ENCODE measurements at places on chromosomes 2 and 18.

- DNase-seq: no peak
These were observed 647.3 kb downstream of the SOCS6 start for GRCh38 chr18:70936160-70936559.

DNA sequence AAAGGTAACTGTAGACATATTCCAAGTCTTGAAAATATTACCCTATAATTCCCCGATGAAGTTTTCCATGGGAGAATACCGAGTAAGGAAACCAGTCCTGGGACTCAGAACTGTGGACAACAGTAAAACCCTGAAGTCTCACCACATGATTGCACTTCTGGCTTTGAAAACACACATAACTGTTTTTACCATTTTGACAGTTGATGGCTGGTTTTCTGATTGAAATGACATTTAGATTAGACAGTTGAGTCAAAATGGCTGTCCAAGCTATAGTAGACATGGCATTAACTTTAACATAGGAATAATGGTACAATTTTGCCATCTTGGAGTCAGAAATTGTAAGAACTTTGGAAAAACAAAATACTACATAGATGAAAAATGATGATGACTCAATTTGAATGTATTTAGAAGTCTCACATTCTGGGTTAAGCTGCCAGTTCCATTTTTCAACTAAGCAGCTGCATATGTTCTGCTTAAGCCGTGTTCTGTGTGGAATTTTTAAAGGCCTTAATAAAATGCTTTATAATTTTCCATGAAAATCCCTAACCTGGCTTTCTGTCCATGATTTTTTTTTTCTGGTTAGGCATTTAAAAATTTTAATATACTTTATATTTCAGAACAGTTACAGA is 38.3 kb upstream of the WIPF1 start:
- DNase-seq: no peak

DNA sequence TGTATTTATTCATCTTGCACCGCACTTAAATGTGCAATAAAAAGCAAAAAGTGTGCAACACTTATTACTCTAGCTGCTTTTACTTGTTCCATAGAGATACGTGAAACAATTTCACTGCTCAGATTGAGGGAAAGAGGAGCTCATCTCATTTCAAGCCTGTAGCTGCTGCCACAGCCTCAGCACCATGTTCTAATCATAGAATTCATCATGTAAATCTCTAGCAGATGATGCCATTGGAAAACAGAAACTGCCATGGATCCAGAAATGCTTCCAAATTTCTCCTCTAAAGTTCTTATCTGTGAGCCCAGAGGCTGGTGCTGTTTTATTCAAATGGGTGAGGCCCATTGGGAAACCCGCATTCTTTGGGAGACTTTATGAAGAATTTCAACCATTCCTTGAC is 2.0 kb downstream of the CDC42EP3 start:
- no peak for DNase-seq

- DNase-seq: no peak
These were observed 7.0 kb downstream of the GCFC2 start for GRCh38 chr2:75703589-75704287.

DNA sequence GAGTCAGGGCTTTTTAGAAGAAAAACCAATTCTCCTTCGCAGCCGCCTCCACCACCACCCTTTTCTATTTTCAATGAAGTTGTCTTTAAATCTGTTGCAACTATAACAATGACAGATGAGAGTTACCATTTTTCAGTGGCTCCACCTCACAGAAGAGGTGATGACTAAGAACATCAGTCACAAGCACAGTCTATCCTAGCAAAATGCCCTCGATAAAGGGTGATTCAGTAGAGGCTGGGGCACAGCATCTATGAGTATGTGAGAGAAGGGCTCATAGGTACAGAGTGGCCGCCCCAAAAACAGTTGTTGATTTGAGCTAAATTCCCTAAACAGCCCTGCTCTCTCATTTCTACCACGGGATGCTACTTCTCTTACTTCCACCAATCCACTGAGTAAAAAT is 310.8 kb upstream of the MGAT5 start:
- DNase-seq: no peak

DNA sequence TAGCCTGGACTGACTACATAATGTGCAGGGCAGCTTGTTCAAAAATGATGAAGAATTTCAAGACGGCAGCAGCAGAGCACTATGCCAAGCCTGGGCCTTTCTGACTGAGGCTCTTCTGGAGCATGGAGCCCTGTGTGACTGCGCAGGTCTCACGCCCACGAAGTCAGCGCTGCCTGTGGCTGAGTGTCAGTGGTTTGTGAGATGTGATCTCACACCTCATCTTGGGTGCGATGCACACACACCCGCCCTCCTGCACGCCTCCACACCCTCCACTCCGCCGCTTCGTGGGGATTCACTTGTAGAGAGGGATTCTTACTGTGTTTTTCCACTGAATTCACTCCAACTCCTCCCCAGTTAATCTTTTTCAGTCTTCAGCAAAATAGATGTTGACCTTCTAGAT is 103.9 kb downstream of the VIT start:
- peak; percentile 2 for DNase-seq

DNA sequence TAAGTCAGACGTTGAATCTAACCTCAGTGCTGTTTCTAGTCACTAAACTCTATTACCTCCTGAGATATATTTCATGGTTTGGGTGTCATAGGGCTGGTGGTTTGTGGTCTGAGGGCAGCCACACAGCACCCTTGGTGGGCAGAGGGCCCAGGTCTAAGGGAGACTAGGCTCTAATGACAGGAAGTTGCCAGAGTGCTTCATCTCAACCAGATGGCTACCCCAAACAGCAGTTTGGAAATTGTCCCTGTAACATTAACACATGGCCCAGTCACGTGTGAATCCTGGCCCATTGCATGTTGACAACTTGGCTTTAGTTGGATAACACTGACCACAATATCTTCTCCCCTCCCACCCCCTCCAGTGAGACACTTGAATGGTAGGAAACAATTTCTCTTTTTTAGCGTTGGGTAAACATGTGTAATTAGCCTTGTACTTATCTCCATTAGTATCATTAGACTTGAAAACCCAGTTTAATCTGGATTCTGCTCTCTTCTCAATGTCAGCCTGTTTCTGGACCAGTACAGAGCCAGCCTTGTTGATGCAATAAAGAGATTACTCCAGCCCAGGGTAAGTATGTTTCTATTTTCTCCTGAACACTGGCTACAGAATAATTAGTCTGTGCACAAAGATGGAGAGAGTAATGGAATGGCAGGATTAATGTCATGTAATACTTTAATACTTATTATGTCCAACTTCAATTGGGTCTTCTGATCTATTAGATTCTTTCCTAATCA is 187.8 kb upstream of the SIX3 start:
- no peak for DNase-seq

DNA sequence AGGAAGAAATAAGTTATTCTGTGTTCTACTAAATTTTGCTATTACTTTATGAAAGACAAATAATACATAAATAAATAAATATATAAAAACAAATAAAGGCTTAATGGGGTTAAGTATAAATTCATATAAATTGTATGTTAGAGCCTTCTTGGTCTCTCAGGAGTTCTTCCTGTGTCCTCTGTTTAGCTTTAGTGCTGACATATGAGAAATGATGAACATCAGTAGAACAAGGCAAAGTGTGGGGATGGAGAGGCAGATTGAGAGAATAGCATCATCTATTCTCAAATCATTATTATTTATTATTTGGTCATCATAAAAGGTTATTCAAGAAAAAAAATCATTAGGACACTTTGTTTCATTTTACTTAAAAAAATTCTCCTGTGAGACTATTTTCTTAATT is 468.1 kb upstream of the CHST9 start:
- DNase-seq: no peak

- DNase-seq: no peak
These were observed 36.9 kb upstream of the MEX3C start for GRCh38 chr18:51234117-51235008.

DNA sequence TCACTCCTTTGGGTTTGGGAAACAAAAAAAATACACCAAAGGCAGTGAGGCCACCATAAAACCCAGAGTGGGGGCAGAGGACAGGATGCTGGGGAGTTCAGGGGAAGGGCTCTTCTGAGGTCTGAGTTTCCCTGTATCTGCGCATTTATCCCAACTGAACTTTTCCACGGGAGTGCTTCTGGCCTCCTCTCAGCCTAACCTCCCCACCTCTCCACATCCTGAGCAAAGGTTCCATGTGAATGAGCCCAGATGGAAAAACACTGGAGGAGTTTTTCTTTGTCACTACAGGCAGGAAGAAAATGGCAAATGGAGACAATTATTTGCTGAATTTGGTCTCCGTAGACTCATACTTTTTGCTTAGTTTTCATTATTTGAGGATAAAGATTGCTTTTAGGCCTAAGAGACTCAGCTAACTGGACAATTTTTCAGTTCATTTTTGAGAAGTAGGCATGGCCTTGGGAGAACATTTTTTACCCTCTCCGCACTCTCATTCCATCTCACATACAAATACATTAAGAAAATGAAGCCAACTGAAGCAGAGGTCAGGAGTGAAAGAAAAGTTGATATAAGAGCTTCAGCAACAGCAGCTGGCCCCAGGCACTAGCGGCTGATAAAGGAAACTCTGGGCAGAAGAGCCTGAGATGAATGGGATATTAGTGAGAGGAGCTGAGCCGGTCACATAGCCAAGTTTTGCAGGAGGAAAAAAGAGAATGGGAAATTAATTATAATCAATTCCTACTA is 82.6 kb upstream of the CYP1B1 start:
- no peak for DNase-seq

- DNase-seq: no peak
These were observed 96.5 kb upstream of the BOD1L2 start for GRCh38 chr18:57050310-57050949.

DNA sequence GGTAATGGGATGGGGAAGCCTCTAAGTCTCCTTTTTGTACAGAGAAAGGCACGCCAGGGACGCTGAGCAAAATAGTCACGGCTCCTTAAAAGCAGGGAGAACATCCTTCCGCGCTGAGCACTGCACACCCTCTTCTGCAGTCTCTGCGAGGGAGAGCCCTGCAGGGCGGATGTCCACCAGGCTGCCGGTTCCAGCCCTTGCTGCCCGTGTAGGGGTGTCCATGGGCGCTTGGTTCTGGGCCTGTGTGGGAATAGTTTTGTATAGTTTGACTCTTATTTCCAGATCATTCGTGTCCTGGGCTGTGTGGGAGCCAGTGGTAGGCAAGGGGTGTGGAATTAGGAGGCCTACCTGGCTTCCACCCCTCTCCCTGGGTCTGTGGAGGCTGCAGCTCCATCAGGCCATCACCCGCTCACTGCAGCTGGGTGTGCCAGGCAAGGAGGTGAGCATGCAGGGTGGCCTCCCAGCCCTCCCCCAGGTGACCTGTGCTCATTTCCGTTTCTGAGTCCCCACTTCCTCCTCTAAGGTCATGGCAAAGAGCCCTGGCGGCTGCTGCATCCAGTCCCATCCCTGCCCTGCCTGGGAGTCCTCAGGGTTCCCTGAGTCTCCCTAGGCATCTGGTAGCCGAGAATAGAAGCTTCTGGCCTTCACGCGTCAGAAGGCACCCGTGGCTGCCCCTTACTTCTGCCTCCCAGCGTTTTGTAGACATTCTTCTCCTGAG is 202.6 kb downstream of the LDLRAD4 start:
- DNase-seq: no peak

- DNase-seq: no peak
These were observed 124.1 kb upstream of the XIRP2 start for GRCh38 chr2:166764216-166764615.

GRCh38 chr2:953975-954686 is 3.5 kb downstream of the SNTG2 start:
- DNase-seq: no peak

GRCh38 chr2:8699839-8700238 is 18.0 kb downstream of the ID2 start:
- no peak for DNase-seq

DNA sequence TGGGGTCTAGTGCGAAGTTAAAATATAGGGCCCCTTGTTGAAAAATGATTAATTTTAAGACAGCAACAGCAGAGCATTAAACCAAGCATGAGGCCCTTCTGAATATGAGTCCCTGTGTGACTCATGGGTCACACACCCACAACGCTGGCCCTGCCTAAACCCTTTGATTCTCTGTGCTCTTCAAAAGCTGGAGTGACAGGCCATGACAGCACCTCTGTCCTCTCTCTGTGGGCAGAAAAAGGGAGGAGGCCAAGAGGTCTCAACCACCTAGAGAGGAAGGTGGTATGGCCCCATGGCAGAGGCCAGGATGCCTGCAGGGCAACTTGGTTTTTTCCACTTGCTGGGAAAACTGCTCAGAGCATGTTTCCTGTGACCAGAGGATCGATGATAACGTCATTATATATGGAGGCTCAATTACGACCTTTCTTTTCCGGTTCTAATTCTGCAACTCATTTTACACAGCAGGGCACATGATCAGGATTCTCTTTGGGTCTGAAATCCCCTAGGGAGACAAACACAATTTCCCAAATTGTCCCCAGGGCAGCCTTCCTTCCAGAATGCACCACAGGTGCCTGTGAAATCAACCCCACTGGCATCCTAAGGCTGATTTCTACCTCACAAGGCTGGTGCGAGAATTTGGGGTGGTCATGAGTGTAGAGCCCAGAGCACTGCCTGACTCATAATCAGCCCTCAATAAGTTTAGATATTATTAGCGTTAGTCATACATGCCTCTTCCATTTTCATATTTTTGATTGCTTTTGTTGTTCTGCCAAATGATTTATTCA is 102.0 kb upstream of the PPP1CB start:
- no peak for DNase-seq

DNA sequence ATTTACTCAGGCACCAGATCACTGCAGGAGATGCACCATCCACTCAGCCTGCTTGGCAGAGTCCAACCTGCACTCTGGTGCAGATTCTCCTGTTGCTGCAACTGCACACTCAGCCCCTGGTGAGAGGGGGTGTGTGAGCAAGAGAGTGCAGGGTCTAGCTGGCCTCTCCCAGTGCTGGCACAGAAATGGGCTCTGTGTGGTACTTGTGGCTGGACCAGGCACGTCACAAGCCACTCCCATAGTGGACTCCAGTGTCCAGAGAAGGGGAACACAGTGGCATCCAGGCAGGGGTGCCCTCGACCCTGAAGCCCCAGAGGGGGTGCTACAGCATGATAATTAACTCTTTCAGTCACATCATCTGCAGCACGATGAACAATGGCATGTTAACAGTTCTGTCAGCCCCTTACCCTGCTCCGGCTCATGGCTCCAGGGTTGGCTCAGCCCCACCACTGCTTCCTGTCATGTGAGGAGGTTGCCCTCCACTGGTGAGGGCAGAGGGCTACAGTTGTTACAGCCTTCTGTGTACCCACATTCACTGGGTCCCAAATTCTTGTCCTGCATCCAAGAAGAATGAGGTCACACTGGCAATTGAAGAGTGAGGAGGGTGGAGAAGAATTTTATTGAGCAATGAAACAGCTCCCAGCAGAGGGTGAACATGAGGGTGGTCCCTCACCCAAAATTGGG is 135.7 kb downstream of the EVA1A start:
- DNase-seq: no peak

GRCh38 chr2:25479761-25480160 is 138.0 kb upstream of the DNMT3A start:
- DNase-seq: no peak

DNA sequence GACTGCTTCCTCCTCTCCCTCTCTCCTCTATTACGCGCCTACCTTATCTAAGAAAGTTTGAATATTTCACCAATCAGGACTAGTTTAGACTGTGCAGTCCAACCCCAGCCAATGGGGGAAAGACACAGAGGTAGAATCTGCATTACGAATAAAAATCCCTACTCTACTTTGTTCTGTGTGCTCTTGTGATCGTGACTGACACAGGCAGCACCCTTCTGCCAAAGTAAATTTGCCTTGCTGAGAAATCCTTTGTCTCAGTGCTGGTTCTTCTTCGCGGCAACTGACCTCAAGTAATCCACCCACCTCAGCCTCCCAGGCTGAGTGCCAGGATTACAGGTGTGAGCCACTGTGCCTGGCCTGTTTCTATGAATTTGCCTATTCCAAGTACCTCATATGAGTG is 8.6 kb upstream of the CDCA7 start:
- no peak for DNase-seq

- no peak for DNase-seq
These were observed 385.6 kb upstream of the ID2 start for GRCh38 chr2:8296306-8296705.

- no peak for DNase-seq
These were observed 119.3 kb downstream of the ABCA12 start for GRCh38 chr2:215019085-215019484.

Measured in activated naive CD4-positive, alpha-beta T cell (primary cell).